ENCODE measurements at places on chromosomes 3 and 15.

DNA sequence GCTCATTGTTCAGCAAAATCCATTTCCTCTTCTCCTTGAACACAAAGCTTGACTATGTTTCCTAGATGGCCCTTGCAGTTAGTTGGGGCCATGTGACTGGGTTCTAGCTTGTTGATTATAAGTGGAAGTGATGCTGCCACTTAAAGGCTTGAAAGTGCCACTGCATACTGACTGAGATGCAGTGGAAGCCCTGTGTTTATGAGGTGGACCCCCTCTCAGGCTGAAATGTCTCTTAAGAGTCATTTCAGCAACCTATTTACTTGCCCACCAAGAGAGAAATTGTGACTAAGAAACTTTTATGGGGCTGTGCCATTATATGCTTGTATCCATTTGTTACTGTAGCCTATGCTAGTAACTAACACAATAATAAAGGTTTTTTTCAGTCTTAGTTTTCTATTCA is 8.4 kb upstream of the ANP32A start:
- no peak for DNase-seq

GRCh38 chr15:78353093-78353492 is 12.9 kb downstream of the CRABP1 start:
- DNase-seq, result no peak

DNA sequence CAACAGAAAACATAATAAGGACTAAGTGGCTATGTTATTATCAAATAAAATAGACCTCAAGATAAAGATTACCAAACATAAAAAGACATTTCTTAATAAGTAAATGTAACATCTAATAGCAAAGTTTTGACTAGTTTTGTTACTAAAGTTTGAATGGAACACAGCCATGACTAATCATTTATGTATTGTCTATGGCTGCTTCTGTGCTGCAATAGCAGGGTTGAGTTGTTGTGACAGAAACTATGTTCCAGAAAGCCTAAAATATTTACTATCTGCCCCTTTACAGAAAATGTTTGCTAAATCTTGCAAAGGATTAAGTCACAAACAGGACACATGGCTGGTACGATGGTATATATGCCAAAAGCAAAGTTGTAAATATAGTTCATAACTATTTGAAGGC is 37.9 kb upstream of the MYH15 start:
- no peak for DNase-seq

DNA sequence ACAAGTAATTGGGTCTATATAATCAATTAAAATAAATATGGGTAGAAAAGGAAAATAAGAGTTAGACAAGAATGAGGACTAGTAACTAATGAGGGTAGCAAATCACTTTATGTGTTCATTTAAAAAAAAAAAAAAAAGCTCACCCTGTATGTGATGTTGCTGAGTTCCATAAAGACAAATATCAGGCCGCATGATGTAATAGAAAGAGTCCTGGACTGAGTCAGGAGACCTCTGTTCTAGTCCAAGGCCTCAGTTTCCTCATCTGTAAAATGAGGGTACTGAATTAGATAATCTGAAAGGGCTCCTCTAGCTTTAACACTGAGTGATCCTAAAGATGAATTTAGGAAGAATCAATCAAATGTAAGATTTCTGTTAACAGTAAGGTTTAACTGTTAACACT is 117.6 kb downstream of the TBL1XR1 start:
- DNase-seq, result no peak

DNA sequence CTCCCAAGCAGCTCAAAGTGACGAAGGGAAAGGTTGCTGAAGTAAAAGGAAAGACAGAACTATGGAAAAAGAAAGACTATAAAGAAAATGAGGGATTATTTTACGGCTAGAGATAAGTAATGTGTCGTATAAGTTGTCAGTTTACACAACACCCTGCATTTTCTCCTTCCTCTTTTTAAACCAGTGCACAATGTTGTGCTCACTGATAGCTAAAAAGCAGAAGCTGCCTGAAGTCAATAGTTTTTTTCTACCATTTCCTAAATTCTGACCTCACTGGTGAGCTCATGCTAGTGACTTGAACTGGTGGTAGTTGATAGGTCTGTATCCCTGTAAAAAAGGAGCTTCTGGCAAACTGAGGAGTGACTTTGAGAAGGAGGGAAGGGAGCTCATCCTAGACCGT is 368.6 kb upstream of the GBE1 start:
- no peak for DNase-seq

GRCh38 chr3:194879991-194880939 is 194.6 kb downstream of the FAM43A start:
- no peak for DNase-seq

DNA sequence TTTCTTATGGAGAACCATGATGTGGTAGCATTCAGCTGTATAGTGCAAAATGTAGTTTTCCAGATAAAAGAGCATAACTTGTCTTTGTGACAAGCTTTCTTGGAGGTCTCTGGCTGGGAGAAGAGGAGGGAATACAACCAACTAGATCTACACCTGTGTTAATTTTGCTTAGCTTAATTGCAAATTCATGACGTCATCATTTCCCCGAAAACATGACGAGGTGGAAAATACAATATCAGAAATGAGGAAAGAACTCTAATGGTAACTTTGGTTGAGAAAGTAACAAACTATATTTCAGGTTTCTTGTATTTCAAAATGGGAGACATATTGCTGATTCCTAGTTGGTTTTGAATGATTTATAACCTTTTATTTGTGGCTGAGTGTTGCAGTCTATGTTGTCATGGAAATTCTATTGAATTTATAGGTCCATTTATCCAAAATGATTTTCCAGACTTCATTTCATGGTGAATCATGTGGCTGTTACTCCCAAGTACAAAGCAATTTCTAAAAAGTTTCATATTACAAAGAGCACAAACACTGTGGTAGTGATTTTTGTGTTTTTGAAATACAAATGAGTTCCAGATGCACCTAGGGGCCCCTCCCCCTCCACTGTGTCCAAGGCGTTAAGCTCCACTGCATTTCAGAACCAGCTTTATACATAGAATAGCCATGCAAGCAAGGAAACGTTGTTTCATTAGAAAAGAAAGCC is 307.2 kb downstream of the FEZF2 start:
- DNase-seq, result no peak

DNA sequence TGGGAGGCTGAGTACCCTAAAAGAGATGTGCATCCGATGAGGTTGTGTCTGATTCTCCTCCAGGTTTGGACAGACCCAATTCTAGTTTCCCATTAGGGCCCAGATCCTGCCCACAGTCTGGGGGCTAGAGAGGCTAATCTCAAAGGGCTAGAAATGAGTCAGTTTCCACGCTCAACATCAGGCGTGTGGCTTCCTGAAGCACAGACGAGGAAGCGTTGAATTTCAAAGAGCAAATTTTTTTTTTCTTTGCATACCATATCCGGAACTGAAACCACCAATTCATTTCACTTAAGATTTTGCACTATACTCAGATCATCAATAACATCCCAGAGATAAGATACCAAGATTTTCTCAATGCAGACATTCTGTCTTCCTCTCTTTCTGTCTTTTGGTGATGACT is 173.8 kb upstream of the BCL6 start:
- DNase-seq, result peak; percentile 30

GRCh38 chr15:42233107-42233506 is 25.0 kb upstream of the VPS39 start:
- DNase-seq, result no peak

DNA sequence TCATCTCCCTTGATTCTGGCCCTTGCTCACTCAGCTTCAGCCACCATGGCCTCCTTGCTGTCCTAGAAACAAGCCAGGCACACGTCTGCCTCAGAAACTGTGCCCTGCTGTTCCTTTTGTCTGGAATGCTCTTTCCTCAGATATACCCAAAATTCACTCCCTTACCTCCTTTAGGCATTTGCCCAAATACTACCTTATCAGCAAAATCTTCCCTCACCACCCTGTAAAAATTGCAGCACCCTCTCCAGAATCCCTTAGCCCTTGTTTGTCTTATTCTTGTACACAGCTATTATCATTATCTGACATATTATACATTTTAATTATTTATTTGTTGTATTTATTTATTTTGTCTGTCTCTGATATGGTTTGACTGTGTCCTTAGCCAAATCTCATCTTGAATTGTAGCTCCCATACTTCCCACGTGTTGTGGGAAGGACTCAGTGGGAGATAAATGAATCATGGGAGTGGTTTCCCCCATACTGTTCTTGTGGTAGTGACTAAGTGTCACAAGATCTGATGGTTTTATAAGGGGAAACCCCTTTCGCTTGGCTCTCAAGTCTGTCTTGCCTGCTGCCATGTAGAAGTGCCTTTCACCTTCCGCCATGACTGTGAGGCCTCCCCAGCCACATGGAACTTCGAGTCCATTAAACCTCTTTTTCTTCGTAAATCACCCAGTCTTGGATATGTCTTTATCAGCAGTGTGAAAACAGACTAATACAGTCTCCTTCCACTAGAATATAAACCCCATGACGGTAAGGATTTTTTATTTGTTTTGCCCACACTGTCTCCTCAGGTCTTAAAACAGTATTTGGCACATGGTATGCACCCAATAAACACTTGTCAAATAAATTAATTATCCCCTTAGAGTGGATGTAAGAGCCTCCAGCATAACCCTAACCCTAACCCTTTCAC is 60.0 kb upstream of the STT3B start:
- no peak for DNase-seq

Measured in stimulated activated CD8-positive, alpha-beta memory T cell treated with anti-CD3 and anti-CD28 coated beads, Interleukin-7, amount 100 ng/mL, for 1 hour (primary cell).